ENCODE measurements at places on chromosomes 12 and 14.

DNA sequence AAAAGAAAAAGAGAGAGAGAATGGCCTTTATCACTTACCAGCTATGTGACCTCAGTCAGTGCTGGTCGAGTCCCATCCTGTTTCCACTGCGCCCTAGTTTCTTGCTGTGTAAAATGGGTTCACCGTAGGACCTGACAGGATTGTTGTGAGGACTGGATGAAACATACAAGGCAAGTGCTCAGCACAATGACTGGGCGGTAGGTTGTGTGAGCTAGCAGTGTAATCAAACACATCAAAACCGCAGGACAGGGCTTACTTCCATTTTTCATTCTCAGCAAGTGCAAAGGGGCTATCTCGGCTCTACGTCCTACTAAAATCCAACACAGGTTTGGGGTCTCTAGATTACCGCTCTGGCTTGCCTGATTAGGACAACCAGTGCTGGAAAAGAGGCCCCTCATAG is 36.4 kb upstream of the ATXN2 start:
- no peak for DNase-seq

DNA sequence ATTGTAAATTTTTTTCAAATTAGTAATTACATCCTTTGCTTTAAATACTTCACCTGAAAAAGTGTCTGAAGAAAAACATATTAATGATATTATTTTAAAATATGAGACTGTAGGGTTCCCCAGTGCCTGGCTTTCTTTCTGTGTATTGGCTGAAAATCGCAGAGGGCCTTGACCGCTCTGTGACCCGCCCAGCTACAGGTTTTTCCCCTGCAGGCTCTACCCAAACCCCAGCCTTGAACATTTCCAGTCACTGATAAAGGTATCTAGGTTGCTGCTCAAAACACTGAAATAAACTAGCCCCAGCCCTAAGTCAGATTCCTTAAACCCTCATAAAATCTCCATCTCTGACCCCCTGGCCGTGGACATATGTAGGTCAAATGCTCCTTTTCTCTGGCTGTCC is 11.9 kb downstream of the KLRG1 start:
- no peak for DNase-seq

- DNase-seq = no peak
These were observed 389.9 kb downstream of the GRIN2B start for GRCh38 chr12:13591488-13591887.

GRCh38 chr14:60328583-60328982 is 79.6 kb downstream of the PPM1A start:
- DNase-seq = no peak

GRCh38 chr14:68396461-68396860 is 396.4 kb downstream of the ZFP36L1 start:
- no peak for DNase-seq
